ENCODE measurements at places on chromosomes 2 and 18.
A peak's percentile ranks its signal among the peaks of the same experiment; 100 is the strongest.

DNA sequence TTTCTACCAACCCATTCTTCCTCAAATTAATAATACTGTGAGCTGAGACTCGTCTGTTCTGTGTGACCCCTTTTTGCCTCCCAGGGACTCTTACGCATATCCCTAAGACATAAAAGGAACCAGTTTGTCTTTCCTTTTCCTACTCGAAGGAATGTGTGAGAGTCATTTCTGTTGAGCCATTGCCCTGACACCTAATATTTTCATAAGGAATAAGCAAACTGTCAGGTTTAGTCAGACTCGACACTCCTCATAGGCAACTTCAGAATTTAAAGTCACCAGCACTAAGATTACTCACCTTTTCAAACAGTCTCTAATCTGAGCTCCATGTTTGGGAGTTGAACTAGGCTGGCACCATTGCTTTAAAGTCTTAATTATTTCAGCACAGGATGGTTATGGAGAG lies 305.5 kb downstream of the IKZF2 start:
- no peak for DNase-seq

DNA sequence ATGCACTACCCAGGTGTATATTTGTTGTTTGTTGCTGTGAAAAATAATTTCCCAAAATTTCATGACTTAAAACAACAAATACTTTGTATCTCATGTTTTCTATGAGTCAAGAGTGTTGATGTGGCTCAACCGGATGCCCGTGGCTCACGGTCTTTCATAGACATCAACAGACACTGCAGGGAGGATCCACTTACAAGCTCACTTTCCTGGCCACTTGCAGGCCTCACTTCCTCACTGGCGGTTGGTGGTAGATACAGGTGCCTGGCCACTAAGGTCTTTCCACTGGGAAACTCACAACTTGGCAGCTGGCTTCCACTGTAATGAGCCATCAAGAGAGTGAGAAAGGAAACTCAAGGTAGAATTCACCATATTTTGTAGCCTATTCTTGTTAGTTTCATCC lies 662.9 kb downstream of the IRS1 start:
- DNase-seq = no peak

- DNase-seq = no peak
Measured at GRCh38 chr2:120511536-120511935, 165.6 kb downstream of the INHBB start.

- DNase-seq = no peak
Measured at GRCh38 chr2:381181-381580, 93.3 kb upstream of the ALKAL2 start.

DNA sequence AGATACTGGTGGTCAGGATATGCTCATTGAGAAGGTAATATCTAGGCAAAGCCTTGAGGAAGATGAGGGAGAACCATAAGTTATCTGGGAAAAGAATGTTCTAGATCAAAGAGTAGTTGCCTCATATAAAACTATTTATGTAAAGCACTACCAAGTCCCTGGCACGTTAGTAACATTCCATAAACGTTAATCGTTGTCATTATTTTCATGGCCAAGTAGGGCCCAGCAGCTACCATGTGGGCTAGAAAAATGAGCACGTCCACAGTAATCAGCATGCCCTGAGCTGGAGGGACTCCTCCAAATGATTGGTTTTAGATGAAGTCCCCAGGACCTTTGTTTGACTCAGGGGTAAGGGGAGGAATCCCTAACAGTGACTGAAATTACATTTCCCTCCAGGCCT lies 32.7 kb upstream of the AFTPH start:
- DNase-seq = no peak

DNA sequence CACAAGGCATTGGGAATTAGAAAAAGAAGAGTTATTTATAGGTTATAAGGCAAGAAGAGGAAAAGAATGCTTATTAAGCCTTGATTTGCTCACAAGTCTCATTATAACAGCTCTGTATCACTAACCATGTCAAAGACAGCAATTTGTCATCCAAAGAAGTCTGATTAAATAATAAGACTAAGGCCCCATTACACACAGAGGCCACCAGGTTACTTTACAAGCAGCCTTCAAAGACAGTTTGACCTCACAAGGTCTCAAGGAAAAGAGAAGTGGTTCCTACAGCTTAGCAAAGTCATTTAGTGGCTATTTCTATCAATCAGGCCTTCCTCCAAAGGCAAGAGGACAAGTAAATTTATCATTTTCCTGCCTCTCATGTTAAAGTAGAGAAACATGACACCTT lies 188.5 kb downstream of the MBD2 start:
- DNase-seq = no peak

GRCh38 chr2:120660771-120661459 lies 74.8 kb upstream of the GLI2 start:
- no peak for DNase-seq

- no peak for DNase-seq
Measured at GRCh38 chr2:200728630-200729029, 83.1 kb upstream of the BZW1 start.

GRCh38 chr2:72949045-72949444 lies 31.7 kb downstream of the EMX1 start:
- no peak for DNase-seq

DNA sequence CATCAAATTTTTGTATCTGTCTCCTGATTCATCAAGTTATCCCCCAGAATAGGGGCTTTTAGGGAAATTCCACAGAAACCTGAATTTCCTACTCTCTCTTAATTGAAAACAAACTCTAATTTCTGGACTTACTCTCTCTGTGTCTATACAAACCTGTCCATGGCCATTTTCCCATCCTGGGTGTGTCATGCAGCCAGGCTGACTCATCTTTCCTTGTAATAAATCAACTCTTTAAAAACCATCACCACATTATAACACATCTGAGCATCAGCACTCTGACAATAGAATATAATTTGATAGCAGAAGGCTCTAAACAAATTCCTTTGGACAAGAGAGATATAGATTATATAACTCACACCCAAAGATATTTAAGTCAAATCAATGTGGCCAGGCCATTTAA lies 610.2 kb downstream of the DCC start:
- DNase-seq = no peak

- DNase-seq = no peak
Measured at GRCh38 chr2:120406566-120406965, 60.6 kb downstream of the INHBB start.

- DNase-seq = no peak
Measured at GRCh38 chr2:237260039-237260620, 153.8 kb downstream of the COL6A3 start.

GRCh38 chr2:131577812-131578211 lies 50.1 kb downstream of the CCDC74A start:
- DNase-seq = no peak

DNA sequence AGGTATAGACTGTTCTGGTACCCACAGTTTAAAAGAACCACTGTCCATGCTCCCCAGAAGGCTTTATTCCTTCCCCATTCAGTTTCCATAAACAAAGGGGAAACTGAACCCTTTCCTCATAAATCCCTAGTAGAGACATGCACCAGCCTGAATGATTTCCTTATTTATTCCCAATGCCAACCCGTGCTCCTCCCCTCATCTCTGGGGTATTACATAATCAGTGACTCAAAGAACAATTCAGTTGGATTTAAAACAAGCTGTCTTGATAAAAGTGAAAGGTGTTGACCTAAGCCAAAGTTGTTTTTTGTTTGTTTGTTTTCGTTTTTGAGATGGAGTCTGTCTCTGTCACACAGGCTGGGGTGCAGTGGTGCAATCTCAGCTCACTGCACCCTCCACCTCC lies 418.5 kb upstream of the CNTNAP5 start:
- DNase-seq = no peak

DNA sequence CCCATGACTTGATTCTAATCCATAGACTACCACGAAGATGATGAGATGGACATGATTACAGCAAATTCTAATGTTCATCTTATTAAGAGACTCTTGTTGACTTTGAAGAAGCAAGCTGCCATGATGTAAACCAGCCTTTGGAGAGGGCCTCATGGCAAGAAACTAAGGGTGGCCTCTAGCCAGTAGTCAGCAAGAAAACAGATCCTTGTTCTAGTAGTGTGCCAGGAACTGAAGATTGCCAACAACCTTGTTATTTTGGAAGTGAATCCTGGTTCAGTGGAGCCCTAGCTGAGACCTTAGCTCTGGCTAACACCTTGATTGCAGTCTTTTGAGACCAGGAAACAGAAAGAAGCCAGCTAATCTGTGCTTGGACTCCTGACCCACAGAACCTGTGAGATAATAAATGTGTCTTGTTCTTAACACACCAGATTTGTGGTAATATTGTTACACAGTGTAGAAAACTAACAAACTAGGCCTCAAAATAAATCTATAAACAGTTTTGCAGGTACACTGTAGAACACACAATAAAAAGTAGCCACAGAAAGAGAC lies 10.0 kb downstream of the PHOSPHO2 start:
- DNase-seq = no peak

- DNase-seq = peak; percentile 28
Measured at GRCh38 chr2:172710584-172711047, 25.0 kb upstream of the RAPGEF4 start.

GRCh38 chr2:236380051-236380612 lies 115.9 kb upstream of the ASB18 start:
- DNase-seq = no peak

GRCh38 chr18:67582488-67582887 lies 66.0 kb upstream of the DSEL start:
- DNase-seq = no peak

DNA sequence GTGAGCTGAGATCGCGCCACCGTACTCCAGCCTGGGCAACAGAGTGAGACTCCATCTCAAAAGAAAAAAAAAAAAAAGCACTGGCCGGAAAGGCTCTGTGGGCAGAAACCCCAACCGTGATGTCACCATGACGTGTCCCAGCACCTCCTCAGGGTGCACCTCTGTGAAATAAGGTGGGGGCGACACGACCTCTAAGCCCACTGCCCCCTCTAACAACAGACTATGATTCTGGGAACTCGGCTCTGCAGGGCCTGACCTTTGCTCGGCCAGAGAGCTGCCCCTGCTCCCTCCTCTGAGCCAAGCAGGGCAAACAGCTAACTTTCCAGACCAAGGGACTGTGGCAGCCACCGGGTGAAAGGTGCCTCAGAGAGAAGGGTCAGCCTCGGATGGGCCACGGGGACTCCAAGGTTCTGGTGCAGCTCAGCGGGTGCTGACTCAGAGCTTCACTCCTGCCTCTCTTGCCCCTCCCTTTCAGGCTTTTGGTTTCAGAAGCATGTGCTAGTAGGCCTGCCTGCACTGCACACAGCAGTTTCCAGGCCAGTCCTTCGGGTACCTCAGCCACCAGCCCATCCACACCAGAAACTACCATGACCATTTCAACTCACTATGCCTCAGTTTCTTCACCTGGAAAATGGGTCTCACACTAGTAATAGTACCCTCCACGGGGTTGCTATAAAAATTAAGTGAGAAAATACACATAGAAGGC lies 8.0 kb downstream of the TMBIM1 start:
- DNase-seq = no peak

GRCh38 chr2:99819766-99820165 lies 322.6 kb downstream of the AFF3 start:
- DNase-seq = peak; percentile 39

Data from NCI-H2107 (cell line).